Activated CD8-positive, alpha-beta T cell treated with anti-CD3 and anti-CD28 coated beads, Interleukin-2, amount 10 ng/mL, durations not matched to agents 7 days and 5 days (primary cell): ENCODE measurements at places on chromosomes 3 and 15. TPM values are rescaled to one million over a fixed set of nuclear protein-coding genes. Genes with fewer than 3 reads are reported as not detected.

DNA sequence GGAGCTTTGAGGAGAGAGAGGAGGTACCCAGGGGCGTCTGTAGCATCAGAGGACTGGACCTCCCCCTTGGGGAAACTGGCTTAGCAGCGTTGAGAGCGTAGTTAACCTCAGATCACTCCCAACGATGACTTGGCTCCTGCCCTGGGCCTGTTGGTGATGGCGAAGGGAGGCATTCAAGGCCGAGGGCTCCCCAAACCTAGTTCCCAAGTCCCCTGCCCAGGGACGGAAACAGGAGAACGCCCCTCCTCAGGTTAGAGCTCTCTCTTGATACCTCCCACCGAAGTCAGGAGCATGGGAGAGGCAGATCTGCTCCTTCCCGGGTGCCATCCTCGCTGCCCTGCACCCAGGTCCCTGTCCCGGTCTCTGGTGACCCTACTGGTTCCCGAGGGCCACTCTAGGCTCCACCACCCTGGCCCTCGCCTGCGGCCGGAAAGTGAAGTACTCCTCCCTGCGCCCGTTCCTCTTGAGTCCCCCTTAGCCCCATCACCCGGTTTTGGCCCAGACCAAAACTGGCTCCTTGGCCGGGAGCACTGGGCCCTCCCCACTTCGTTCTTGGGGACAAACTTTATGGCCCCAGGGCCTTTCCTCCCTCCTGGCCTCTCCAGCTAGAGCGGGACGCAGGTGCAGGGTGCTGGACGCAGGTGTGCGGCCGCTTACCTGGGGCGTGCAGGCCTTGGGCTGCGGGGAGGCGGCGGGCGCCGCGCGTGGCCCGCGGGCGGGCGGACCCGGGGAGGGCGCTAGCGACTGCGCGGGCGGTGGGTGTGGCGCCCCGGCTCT is 2.6 kb upstream of the SKOR1 start:
- peaks cover 30% of the 10 kb centered on the region for H3K4me1 ChIP-seq
- H3K27me3 ChIP-seq, result peaks cover 74% of the 10 kb centered on the region

- H3K36me3 ChIP-seq, result peaks cover 25% of the 10 kb centered on the region
- no peaks in the 10 kb centered on the region for H3K27me3 ChIP-seq
- DNase-seq, result peak; percentile 28
- no peak overlapping the region for H3K4me3 ChIP-seq
These were observed 397.6 kb downstream of the FOXP1 start for GRCh38 chr3:71185733-71186455.

DNA sequence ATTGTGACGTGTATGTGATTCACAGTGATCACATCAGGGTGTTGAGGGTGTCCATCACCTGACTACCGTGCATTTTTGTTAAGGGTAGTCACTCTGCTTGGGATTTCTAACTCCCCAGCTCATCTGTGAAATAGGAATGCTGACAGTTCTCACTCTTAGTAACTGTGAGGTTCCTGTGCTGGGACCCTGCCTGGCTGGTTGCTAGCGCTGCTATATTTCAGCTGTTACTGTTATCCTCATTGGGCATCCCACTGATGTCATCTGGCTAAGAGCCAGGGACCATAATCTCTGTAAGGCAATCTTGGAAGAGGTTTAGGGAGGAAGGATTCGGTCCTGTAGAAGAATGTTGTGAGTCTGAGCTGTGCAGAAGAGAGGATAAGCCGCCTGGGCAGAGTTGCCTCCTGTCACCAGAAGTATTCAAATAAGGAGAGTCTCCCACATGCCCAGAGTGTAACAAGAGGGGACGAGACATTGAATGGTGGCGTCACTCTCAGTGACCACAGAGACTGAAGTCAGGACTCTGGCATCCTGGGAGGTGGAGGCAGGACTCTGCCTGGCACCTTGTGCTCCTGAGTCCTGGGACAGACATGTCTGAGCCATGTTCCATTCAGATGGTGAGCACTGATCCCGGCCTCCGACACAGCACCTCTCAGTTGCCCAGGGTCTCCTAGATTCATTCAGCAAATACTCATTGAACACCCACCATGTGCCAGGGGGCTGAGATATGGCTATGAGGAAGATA is 52.2 kb downstream of the FBLN2 start:
- DNase-seq, result no peak
- no peak overlapping the region for H3K4me3 ChIP-seq
- H3K27ac ChIP-seq, result no peak overlapping the region
- H3K27me3 ChIP-seq, result no peaks in the 10 kb centered on the region
- H3K4me1 ChIP-seq, result no peaks in the 10 kb centered on the region

DNA sequence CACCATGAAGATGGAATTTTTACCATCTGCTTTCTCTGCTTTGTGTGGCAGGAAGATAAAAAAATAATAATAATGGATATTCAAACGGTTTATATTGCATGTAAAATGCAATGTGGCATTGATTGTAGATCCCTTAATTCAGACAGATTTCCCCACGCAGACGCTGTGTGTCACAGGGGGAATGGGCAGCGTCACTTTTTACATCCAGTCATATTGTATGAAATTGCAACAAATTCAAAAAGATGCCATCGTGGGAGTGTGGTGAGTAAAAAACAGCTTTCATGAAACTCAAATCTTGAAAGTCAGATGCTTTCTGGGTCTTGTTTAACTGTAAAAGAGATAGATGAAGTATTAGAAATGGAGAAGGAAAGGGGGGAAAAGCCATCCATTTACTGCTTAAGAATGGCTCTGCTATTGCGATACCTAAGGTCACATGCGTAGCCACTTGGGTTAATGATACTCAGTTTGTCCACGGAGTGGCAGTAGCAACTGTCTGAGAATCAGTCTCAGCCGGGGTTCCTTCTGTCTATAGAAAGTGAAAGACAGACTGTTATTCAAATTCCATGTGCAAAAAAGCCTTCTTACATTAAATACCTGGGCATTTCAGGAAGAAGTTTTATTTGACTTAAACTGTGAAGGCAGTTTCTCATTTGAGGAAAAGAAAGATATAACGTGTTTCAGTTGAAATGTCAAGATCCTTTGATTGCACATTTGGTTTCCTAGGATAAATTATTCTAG is 28.5 kb downstream of the BTD start:
- H3K36me3 ChIP-seq, result no peaks in the 10 kb centered on the region
- no peaks in the 10 kb centered on the region for H3K27me3 ChIP-seq
- H3K4me1 ChIP-seq, result peaks cover 24% of the 10 kb centered on the region
- no peak overlapping the region for H3K27ac ChIP-seq
- peak; percentile 84 for DNase-seq
- peak overlapping the region; percentile 42 for H3K4me3 ChIP-seq

DNA sequence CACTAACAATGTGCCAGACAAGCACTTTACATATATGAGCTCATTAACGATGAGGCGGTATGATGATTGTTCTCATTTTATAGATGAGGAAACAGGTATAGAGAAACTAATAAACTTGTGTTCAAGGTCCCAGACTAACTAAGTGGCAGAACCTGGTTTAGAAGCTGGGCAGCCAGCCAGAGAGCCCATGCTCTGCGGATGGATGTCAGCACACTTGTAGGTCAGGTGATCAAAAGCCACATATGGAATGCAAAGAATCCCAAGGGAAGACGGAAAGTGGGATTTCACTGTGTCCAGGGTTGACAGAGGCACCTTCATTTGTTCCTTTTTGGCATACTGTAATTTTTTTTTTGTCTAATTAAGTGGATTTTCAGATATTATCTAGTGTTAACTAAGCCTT is 103.7 kb downstream of the EFL1 start:
- peaks cover 31% of the 10 kb centered on the region for H3K36me3 ChIP-seq
- DNase-seq, result no peak
- no peak overlapping the region for H3K4me3 ChIP-seq
- H3K27ac ChIP-seq, result no peak overlapping the region

GRCh38 chr3:83622526-83622925 is 1336.3 kb upstream of the CADM2 start:
- no peaks in the 10 kb centered on the region for H3K36me3 ChIP-seq
- H3K4me3 ChIP-seq, result no peak overlapping the region
- no peak overlapping the region for H3K27ac ChIP-seq
- no peaks in the 10 kb centered on the region for H3K4me1 ChIP-seq
- no peaks in the 10 kb centered on the region for H3K27me3 ChIP-seq

DNA sequence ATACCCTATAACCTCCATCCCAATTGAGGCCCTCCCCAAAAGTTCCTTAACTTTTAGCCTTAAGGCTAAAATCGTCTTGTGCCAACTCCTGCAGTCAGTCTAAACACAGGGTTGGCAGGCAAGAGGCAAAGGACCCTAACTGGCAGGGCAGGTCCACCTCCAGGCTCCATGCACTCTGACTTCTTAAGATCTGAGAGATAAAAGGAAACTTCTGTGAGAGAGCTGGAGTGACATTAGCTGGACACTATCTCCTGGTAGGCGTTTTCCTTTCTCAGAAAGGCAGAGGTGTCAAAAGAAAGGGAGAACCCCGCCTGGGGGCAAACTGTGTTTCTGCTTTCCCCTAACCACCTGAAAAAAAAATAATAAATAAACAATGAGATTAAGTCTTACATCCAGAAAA is 3.6 kb downstream of the CHSY1 start:
- peaks cover 81% of the 10 kb centered on the region for H3K4me1 ChIP-seq
- H3K27me3 ChIP-seq, result no peaks in the 10 kb centered on the region
- H3K4me3 ChIP-seq, result peak overlapping the region; percentile 47
- DNase-seq, result no peak
- H3K27ac ChIP-seq, result no peak overlapping the region

- DNase-seq, result no peak
- peaks cover 67% of the 10 kb centered on the region for H3K4me1 ChIP-seq
These were observed 13.4 kb downstream of the ARIH2 start for GRCh38 chr3:48931944-48932580.

DNA sequence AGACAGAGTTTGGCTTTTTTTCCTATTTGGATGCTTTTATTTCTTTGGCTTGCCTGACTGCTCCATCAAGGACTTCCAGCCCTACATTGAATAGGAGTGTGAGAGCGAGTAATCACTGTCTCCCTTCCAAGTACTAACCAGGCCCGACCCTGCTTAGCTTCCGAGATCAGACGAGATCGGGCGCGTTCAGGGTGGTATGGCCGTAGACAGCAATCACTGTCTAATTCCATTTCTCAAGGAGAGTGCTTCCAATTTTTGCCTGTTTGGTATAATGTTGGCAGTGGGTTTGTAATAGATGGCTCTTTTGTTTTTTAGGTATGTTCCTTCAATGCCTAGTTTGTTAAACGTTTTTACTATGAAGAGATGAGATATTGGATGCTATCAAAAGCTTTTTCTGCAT is 125.0 kb upstream of the PEX5L start:
- DNase-seq, result no peak
- no peaks in the 10 kb centered on the region for H3K27me3 ChIP-seq
- H3K27ac ChIP-seq, result no peak overlapping the region
- H3K4me3 ChIP-seq, result no peak overlapping the region
- no peaks in the 10 kb centered on the region for H3K36me3 ChIP-seq

DNA sequence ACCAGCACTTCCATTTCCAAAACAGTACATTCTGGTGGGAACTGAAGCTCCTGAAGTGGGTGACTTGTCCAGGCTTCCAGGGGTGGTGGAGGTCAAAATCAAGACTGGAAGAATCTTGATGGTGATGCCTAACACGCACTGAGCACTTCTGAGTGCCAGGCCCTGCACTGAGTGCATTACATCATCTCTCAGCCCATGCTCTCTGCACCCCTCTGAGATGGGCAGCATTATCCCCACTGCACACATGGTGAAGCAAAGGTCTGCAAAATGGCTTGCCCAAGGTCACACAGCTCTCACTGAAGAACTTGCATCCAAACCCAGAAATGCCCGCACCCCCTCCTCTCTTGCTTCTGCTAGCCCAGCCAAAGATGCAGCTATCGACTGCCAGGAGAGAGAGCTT is 36.9 kb downstream of the NTRK3 start:
- DNase-seq, result no peak
- no peaks in the 10 kb centered on the region for H3K4me1 ChIP-seq
- no peak overlapping the region for H3K4me3 ChIP-seq
- no peaks in the 10 kb centered on the region for H3K27me3 ChIP-seq

DNA sequence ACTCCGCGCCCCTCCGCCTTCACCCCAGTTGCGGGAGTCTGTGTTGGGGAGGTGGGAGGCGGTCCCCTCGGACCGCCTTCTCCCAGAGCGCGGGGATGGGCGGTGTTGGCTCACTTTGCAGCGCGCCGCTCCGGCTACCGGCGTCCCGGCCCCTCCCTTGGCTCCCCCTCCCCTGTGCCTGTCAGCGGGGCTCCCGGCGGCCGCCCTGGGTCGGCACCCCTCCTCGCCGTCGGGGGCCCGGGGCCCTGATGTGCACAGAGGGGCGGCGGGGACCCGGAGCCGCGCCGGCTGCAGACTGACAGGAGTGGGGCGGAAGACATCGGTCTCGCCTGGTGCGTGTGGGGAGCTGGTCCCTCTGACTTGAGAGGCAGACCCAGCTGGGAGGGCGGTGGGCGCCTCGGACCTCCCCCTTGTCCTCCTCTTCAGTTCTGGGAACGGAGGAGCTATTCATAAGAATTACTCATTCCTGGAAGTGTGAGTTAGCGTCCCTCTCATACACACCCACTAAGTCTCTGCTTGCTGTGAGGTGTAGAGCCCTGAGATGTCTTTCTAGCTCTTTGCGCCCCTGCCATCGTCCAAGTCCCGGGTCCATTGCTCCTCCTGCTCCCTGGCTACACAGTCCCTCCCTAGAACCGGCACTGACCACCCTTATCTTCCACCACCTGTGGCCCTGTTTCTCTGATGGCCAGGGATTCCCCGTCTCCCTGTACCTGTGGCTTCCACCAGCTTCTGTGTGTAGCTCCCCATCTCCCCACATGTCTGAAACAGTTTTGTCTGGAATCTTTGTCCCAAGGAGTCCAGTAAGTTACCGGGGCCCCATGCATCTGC is 42.3 kb upstream of the ROPN1 start:
- H3K27me3 ChIP-seq, result peaks cover 46% of the 10 kb centered on the region
- peak; percentile 24 for DNase-seq
- peaks cover 12% of the 10 kb centered on the region for H3K4me1 ChIP-seq
- H3K36me3 ChIP-seq, result no peaks in the 10 kb centered on the region
- H3K27ac ChIP-seq, result no peak overlapping the region

DNA sequence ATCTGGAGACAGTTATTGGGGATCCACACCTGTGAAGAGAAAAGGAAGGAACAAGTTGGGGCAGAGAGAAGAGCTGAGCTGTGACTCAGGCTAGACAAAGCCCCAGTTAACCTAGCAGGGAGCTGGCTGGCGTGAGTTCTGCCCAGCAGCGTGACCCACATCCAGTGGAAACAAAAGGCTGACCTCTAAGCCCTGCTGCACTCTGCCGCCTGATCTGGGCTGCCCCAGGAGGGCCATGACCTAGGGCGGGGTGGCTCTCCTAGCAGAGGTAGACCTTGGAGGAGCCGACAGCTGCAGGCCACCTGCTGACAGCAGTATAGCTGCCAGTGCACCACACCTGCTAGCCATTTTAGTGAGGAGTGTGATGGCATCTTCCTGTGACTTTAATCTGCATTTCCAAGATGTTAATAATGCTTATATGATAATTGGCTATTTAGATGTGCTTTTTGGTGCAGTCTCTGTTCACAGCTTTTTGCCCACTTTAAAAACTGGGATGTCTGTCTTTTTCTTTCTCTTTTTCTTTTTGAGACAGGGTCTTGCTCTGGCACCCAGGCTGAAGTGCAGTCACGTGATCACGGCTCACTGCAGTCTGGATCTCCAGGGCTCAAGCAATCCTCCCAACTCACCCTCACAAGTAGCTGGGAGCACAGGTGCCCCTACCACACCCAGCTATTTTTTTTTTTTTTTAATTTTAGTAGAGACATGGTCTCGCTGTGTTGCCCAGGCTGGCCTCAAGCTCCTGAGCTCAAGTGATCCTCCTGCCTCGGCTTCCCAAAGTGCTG is 78.1 kb downstream of the LSM3 start:
- no peak overlapping the region for H3K27ac ChIP-seq
- DNase-seq, result no peak
- H3K4me3 ChIP-seq, result no peak overlapping the region
- no peaks in the 10 kb centered on the region for H3K36me3 ChIP-seq
- H3K4me1 ChIP-seq, result no peaks in the 10 kb centered on the region

SNX22 gene
- 0.58 TPM for total RNA-seq

ST3GAL6 gene
- not detected for total RNA-seq

DNASE1L3 gene
- not detected for total RNA-seq

HRH1 gene
- 0.18 TPM for total RNA-seq

ADGRG7 gene
- 27.0 TPM for total RNA-seq

CLDN16 gene
- not detected for total RNA-seq

XIRP1 gene
- total RNA-seq, result not detected

THRB gene
- total RNA-seq, result not detected
